ENCODE measurements at places on chromosomes 7 and 10.

DNA sequence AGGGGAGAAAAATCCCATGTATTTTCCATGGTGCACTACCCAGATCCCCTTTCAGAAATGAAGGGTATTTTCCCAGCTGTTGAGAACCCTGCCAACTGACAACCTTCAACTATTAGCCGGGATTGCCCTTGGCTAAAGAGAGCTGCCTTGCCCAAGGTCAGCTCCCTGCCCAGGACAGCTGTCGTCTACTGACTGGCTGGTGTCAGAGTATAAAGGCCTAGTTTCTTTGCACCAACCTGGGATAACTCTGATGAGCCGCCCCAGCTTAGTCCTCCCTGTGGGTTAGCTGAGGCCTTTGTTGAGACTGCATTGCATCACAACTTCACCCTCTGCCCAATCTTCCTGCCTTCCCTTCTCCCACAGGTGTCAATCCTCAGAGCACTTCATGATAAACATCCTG is 147.2 kb upstream of the RHEB start:
- no peaks in the 10 kb centered on the region for H3K4me1 ChIP-seq
- H3K36me3 ChIP-seq, result no peaks in the 10 kb centered on the region
- H3K27me3 ChIP-seq, result no peaks in the 10 kb centered on the region
- no peak for DNase-seq
- H3K27ac ChIP-seq, result no peak overlapping the region

DNA sequence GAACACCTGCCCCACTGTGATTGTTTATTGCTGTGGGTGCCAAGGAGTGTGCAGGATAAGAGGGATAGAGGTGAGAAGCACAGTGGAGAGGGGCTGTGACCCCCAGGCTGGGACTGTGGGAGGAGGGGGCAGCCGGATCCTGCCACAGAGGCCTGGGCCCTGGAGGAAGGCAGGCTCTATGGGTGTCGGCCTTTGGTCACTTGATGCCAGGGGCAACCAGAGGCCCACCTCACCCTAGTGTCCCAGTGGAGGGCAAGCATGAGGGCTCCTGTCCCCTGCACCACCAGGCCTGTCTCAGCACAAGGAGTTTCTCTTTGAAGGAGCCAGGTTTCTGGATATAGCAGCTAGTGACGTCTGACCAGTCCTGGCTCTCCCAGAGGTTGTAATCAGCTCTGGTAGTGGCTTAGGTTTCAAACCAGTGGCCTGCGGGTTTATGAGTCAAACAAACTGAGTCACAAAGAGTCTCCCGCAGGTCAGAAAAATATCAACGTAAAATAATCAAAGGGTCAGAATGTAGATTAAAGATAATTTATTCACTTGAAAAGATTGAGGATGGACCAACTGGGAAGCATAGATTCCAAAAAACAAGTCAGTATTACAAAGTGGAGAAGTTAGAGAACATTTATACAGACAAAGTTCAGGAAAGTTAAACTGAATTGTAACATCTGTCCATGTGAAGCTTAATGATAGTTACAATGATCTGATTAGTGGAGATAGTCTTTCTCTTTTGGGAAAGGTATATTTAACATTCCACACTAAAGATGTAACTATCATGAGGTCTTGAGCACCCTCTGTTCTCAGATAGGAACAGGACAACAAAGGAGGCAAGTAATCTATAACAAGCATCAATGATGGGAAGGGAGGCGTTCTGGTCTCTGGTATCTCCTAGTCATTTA is 37.2 kb upstream of the ZNF488 start:
- H3K27me3 ChIP-seq, result no peaks in the 10 kb centered on the region
- no peak for DNase-seq
- no peaks in the 10 kb centered on the region for H3K4me1 ChIP-seq
- H3K4me3 ChIP-seq, result no peak overlapping the region

GRCh38 chr7:112162142-112162766 is 43.9 kb downstream of the DOCK4 start:
- no peak overlapping the region for H3K27ac ChIP-seq
- no peaks in the 10 kb centered on the region for H3K36me3 ChIP-seq
- no peak overlapping the region for H3K4me3 ChIP-seq
- H3K27me3 ChIP-seq, result no peaks in the 10 kb centered on the region
- peaks cover 54% of the 10 kb centered on the region for H3K4me1 ChIP-seq
- DNase-seq, result no peak

- H3K36me3 ChIP-seq, result no peaks in the 10 kb centered on the region
- H3K27me3 ChIP-seq, result no peaks in the 10 kb centered on the region
- H3K4me3 ChIP-seq, result no peak overlapping the region
- no peaks in the 10 kb centered on the region for H3K4me1 ChIP-seq
Observed at GRCh38 chr10:96814264-96814663, 17.8 kb upstream of the LCOR start.

- no peak overlapping the region for H3K4me3 ChIP-seq
- H3K4me1 ChIP-seq, result peaks cover 44% of the 10 kb centered on the region
- no peak overlapping the region for H3K27ac ChIP-seq
- DNase-seq, result no peak
- H3K27me3 ChIP-seq, result no peaks in the 10 kb centered on the region
- no peaks in the 10 kb centered on the region for H3K36me3 ChIP-seq
Observed at GRCh38 chr10:63416376-63416775, 49.4 kb downstream of the JMJD1C start.

GRCh38 chr7:82389876-82390275 is 53.7 kb downstream of the CACNA2D1 start:
- peak overlapping the region; percentile 6 for H3K27ac ChIP-seq
- H3K36me3 ChIP-seq, result no peaks in the 10 kb centered on the region
- peaks cover 52% of the 10 kb centered on the region for H3K4me1 ChIP-seq

- H3K4me3 ChIP-seq, result no peak overlapping the region
- no peaks in the 10 kb centered on the region for H3K36me3 ChIP-seq
- peak overlapping the region; percentile 72 for H3K27ac ChIP-seq
- no peaks in the 10 kb centered on the region for H3K27me3 ChIP-seq
Observed at GRCh38 chr7:55073051-55073511, 54.3 kb downstream of the EGFR start.

GRCh38 chr7:102424787-102425218 is 8.6 kb upstream of the ORAI2 start:
- DNase-seq, result no peak
- no peak overlapping the region for H3K27ac ChIP-seq
- H3K27me3 ChIP-seq, result no peaks in the 10 kb centered on the region
- H3K4me1 ChIP-seq, result no peaks in the 10 kb centered on the region

GRCh38 chr10:71569775-71570588 is 149.6 kb downstream of the C10orf105 start:
- no peak overlapping the region for H3K4me3 ChIP-seq
- peak; percentile 45 for DNase-seq
- no peak overlapping the region for H3K27ac ChIP-seq

GRCh38 chr10:123678376-123678775 is 12.2 kb downstream of the GPR26 start:
- H3K4me1 ChIP-seq, result no peaks in the 10 kb centered on the region
- H3K4me3 ChIP-seq, result no peak overlapping the region
- no peaks in the 10 kb centered on the region for H3K27me3 ChIP-seq
- H3K27ac ChIP-seq, result no peak overlapping the region
- no peaks in the 10 kb centered on the region for H3K36me3 ChIP-seq

DNA sequence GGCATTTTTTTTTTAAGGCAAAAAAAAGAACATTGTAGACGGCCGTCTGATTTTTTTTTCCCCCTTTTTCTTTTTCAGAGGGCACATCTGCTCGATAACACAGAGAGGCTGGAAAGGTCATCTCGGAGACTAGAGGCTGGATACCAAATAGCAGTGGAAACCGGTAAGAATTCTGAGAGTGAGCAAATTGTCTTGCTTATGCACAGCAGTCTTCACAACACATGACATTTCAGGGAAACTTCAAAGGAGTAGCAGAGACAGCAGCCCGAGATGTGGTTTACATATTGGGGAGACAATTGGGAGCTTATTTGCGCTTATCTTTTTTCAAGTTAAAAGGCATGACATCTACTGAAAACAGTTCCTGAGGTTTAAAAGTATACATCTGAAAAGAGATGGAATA is 91.2 kb downstream of the VTI1A start:
- no peak overlapping the region for H3K4me3 ChIP-seq
- H3K27ac ChIP-seq, result no peak overlapping the region
- no peak for DNase-seq
- H3K36me3 ChIP-seq, result no peaks in the 10 kb centered on the region
- no peaks in the 10 kb centered on the region for H3K27me3 ChIP-seq
- no peaks in the 10 kb centered on the region for H3K4me1 ChIP-seq

DNA sequence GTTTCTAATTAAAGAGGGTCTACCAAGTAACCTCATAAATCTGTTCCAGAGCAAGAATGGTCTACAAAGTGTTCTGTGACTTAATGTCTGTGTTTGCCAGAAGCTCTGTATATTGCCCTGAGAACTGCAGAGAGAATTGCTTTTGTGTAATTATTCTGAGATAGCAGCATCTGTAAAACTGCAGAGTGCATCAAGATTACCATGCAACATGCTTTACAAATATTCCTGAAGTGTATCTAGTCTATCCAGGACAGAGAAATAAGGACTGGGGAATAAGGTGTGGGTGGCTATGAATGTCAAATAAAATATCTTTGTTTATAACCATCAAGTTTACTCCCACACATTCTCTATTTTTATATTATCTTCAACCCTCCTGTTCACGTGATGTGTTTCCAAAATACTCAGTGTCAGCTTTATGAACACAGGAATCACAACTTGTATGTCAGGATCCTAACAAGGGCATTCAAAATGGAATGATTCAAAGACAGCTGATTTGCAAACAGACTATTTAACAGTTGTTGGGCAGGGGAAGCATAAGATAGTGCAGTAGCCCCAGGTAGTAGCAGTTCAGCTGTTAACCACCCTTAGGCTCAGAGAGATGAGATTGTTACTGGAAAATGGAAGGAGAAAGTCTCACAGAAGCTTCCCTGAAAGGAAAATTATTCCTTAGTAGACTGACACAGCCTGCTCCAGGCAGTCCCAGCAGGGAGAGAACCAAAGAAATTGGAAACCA is 15.3 kb upstream of the LIPA start:
- H3K4me3 ChIP-seq, result no peak overlapping the region
- no peaks in the 10 kb centered on the region for H3K36me3 ChIP-seq
- peaks cover 10% of the 10 kb centered on the region for H3K4me1 ChIP-seq
- DNase-seq, result no peak

- no peak overlapping the region for H3K27ac ChIP-seq
- H3K4me1 ChIP-seq, result peaks cover 10% of the 10 kb centered on the region
- no peaks in the 10 kb centered on the region for H3K27me3 ChIP-seq
- H3K4me3 ChIP-seq, result no peak overlapping the region
- no peak for DNase-seq
- no peaks in the 10 kb centered on the region for H3K36me3 ChIP-seq
Observed at GRCh38 chr7:33195264-33195663, 65.9 kb downstream of the BBS9 start.

GRCh38 chr10:3720228-3721019 is 64.6 kb downstream of the KLF6 start:
- H3K4me1 ChIP-seq, result peaks cover 5% of the 10 kb centered on the region
- H3K36me3 ChIP-seq, result no peaks in the 10 kb centered on the region
- H3K27ac ChIP-seq, result peak overlapping the region; percentile 77
- H3K4me3 ChIP-seq, result no peak overlapping the region
- H3K27me3 ChIP-seq, result no peaks in the 10 kb centered on the region

GRCh38 chr10:36173364-36173763 is 531.3 kb upstream of the FZD8 start:
- H3K27ac ChIP-seq, result no peak overlapping the region
- H3K27me3 ChIP-seq, result no peaks in the 10 kb centered on the region
- H3K36me3 ChIP-seq, result no peaks in the 10 kb centered on the region
- DNase-seq, result no peak
- H3K4me3 ChIP-seq, result no peak overlapping the region

DNA sequence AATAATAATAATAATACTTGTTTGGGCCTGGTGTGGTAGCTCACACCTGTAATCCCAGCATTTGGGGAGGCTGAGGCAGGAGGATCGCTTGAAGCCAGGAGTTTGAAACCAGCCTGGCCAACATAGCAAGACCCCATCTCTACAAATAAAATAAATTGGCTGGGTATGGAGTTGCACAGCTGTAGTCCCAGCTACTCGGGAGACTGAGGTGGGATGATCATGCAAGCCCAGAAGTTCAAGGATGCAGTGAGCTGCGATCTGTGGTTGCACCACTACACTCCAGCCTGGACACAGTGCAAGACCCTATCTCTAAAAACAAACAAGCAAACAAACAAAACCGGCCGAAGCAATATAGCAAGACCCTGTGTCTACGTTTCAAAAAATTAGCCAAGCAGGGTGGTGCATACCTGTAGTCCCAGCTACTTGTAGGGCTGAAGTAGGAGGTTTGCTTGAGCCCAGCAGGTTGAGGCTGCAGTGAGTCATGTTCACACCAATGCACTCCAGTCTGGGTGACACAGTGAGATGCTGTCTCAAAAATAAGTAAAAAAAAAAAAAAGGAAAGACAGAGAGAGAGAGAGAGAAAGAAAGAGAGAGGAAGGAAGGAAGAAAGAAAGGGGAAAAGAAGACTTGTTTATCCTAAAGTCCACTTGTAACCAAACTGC is 85.6 kb upstream of the KDM7A start:
- no peak for DNase-seq
- no peak overlapping the region for H3K4me3 ChIP-seq
- H3K4me1 ChIP-seq, result no peaks in the 10 kb centered on the region
- H3K36me3 ChIP-seq, result no peaks in the 10 kb centered on the region

- H3K36me3 ChIP-seq, result no peaks in the 10 kb centered on the region
- H3K4me3 ChIP-seq, result no peak overlapping the region
- H3K4me1 ChIP-seq, result peaks cover 35% of the 10 kb centered on the region
- no peaks in the 10 kb centered on the region for H3K27me3 ChIP-seq
Observed at GRCh38 chr7:129615018-129615417, 3.5 kb downstream of the NRF1 start.

DNA sequence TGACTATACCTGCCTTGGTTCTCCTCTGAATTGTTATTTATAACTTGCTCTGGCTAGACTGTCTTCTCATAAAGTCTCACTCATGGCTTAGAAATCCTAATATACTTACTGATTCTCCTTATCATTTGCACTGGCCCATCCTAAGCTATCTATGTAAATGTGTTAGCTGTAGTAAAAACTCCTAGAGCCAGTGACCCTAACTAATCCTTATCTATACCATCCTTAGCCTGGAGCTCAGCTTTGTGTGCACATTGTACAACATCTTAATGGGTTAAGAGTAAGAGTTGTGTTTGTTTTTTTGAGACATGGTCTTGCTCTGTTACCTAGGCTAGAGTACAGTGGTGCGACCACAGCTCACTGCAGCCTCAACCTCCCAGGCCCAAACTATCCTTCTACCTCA is 40.8 kb downstream of the LAMB4 start:
- H3K4me3 ChIP-seq, result no peak overlapping the region
- no peak overlapping the region for H3K27ac ChIP-seq
- H3K36me3 ChIP-seq, result no peaks in the 10 kb centered on the region
- H3K27me3 ChIP-seq, result no peaks in the 10 kb centered on the region

- no peaks in the 10 kb centered on the region for H3K36me3 ChIP-seq
- DNase-seq, result peak; percentile 61
- peaks cover 68% of the 10 kb centered on the region for H3K4me1 ChIP-seq
- H3K27me3 ChIP-seq, result no peaks in the 10 kb centered on the region
Observed at GRCh38 chr10:84429926-84430520, 101.6 kb downstream of the CCSER2 start.

Data from gastrocnemius medialis (tissue), 4 donors.